Renal pelvis (tissue), 12 donors: ENCODE measurements at places on chromosomes 1 and 21. TPM values are rescaled to one million over a fixed set of nuclear protein-coding genes. Genes with fewer than 3 reads are reported as not detected.

GRCh38 chr1:19035377-19036040 is 79.0 kb upstream of the IFFO2 start:
- DNase-seq = no peak

The COL8A2 gene
- polyA plus RNA-seq = 1.6 TPM

- DNase-seq = no peak
These were observed 181.1 kb downstream of the KCNK2 start for GRCh38 chr1:215263636-215264035.

DNA sequence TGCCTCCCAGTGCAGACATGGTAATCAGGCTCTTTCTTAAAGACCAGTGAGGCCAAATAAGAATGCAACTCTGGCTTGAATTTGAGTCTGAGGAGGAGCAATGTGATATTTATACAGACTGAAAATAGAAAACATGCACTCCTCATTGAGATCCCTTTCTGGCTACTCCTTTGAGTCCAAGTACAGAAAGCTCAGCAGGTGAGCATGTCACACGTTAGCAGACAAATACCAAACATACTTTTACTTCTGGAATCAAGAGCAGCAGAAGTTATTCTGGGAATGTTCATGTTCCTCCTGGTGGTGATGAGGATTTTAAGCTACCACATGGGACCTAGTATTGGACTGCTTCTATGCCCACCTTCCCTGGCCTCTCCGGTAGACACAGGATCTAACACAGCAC is 48.3 kb downstream of the PGBD5 start:
- no peak for DNase-seq

DNA sequence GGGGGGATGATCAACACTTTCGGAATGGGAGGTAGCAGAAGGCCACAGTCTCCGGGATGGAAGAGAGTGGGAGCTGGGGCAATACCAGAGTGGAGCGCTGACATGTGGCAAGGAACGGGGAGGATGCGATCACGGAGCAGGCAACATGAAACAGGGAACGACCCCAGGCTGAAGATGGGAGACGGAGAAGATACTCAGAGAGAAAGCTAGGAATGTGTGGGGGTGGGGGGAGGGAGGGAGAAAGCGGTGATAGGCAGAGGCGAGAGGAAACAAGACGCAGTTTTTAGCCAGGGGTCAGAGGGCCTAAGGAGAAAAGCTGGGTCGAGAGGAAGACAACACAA is 577 bp downstream of the RAB3GAP2 start:
- DNase-seq = peak; percentile 30

DNA sequence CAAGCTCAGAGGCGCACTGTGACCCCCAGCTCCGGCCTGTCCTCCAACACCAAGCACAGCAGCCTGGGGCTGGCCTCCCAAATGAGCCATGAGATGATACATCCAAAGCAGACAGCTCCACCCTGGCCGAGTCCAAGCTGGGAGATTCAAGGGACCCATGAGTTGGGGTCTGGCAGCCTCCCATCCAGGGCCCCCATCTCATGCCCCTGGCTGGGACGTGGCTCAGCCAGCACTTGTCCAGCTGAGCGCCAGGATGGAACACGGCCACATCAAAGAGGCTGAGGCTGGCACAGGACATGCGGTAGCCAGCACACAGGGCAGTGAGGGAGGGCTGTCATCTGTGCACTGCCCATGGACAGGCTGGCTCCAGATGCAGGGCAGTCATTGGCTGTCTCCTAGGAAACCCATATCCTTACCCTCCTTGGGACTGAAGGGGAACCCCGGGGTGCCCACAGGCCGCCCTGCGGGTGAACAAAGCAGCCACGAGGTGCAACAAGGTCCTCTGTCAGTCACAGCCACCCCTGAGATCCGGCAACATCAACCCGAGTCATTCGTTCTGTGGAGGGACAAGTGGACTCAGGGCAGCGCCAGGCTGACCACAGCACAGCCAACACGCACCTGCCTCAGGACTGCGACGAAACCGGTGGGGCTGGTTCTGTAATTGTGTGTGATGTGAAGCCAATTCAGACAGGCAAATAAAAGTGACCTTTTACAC is 29.1 kb downstream of the SLC19A1 start:
- DNase-seq = no peak

- no peak for DNase-seq
These were observed 5.9 kb downstream of the SDF4 start for GRCh38 chr1:1225913-1226312.

GRCh38 chr1:93608187-93609109 is 73.2 kb downstream of the BCAR3 start:
- DNase-seq = peak; percentile 54

GRCh38 chr1:65393928-65394327 is 26.5 kb upstream of the LEPR start:
- no peak for DNase-seq

The MIXL1 gene
- 0.16 TPM for polyA plus RNA-seq

The TNFRSF1B gene
- 7.3 TPM for polyA plus RNA-seq

The HAO2 gene
- polyA plus RNA-seq = 109 TPM

DNA sequence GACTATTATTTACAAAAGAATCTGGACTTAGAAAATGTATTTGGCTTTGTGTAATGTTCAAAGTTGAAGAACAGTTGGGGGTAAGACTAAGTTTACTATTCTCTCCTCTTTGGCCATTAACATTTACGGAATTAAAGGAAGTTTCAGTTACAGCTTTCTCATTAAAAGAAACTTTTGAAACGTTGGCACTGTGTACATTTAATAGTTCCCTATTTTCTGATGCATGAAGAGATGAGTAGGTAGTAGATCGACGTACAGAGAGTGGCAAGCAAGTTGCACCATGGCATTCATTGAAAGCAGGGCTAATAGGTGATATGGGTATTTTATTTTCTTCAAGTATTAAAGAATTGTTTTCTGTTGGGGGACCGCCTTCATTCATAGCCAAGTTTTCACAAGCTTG is 3.2 kb downstream of the ASPM start:
- no peak for DNase-seq

The GPR153 gene
- polyA plus RNA-seq = 9.4 TPM

GRCh38 chr1:22420455-22421053 is 31.1 kb upstream of the ZBTB40 start:
- peak; percentile 76 for DNase-seq

DNA sequence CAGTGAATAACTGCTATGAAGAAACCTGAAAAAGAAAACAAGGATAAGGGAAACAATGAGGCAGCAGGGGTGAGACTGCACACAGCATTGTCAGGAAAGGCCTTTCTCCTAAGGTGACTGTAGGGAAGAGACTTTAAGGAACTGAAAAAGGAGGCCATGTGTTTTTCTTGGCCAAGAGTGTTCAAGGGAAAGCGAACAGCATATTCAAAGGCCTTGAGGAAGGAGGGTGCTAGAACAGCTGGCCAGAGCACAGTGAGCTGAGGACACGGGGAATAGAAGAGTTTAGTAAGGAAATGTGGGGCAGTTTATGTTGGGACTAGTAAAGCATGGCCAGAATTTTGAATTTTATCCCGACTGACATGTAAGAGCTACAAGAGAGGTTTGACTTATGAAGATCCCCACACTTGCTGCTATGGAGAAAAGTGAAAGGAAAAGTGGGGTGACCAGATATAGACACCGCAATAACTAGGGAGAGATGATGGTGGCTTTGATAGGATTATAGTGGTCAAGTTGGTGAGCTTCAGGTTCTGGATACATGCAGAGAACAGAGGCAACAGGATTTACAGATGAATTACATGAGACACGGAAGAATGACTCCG is 1.4 kb downstream of the RWDD2B start:
- DNase-seq = no peak

- DNase-seq = peak; percentile 81
These were observed 203.0 kb downstream of the TOMM20 start for GRCh38 chr1:234925440-234926263.

The FCMR gene
- 2.2 TPM for polyA plus RNA-seq

GRCh38 chr1:184532199-184532598 is 145.4 kb downstream of the C1orf21 start:
- DNase-seq = no peak

DNA sequence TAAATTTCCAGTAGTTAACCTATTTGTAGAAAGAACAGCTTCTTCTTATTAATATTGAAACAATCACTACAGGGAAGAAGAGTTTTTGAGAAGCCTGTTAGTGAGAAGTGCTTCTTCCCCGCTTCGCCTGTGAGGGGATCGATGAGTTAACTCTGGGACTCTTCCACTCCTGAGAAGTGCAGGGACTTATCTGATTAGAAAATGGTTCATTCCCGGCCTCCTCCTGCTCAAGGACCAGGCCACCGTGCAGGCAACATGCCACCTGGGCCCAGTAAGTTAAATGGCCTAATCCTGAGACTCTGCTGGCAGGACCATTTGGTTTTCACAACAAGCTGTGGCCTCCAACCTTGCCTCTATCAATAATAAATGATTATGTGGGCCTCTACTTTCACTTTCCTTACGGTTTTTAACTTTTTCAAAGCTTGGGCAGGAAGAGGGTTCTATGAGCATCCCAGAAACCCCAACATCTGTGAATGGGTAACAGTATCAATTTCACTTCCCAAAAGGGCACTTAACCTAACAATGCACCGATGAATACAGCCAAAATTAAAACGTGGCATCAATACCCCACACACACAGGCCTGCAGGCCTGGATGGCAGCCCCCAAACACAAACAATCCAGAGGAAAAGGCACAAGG is 33.1 kb downstream of the SIPA1L2 start:
- DNase-seq = no peak

The SYCP1 gene
- 0.30 TPM for polyA plus RNA-seq

GRCh38 chr1:202162047-202162417 is 1.6 kb upstream of the PTPN7 start:
- DNase-seq = no peak

DNA sequence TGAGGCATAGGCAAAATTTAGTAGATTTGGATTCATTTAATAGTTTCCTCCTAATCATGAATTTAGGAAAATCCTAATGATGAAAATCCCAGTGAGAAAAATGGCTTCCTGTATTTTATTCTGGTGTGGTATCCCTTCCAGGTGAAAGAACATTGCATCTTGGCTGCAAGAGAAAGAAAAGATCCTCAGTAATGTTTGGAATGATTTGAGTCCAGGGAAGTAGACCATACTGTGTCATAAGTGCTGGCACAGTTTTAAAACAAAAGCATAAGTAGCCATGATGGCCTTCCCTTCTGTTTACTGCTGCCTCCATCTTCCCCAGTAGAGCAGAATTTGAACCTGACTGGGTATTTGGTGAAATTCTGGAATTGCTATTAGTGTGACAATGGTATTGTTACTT is 52.8 kb downstream of the CACHD1 start:
- DNase-seq = no peak

DNA sequence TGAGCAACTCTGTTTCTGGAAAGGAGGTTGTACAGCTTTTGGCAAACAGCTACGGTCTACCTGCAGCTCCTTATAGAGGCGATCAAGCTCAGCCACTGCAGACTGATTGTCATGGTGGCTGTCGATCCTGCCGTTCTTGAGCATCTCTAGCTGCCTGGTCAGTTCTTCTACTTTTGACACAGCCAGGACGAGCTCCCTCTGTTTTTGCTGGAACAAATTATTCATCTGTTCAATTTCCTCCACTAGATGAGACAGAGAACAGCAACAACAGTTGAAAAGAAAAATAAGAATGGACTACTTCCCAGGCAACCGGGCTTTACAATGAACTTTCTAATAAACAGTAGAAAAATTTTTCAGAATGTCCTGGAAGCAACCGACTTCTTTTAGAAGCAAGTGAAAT is 42.5 kb downstream of the TP53BP2 start:
- DNase-seq = no peak

DNA sequence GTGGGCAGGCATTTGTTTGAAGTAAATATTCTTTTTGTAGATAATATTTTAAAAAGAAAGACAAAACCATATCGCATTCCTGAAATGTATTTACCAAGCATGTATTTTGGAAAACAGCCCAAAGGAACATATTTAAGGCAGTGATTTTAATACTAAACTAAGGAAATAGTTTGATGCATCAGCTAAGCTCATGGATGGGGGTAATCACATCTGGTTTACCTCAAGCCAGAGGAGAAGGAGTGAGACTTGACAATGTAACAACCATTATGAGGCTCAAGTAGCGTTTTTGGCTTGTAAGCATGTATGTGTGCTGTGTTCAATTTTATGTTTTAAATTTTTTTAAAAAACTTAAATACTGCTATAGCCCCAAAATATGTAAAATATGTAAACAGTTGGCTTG is 390.5 kb downstream of the DISC1 start:
- DNase-seq = no peak

- no peak for DNase-seq
These were observed 2.7 kb upstream of the RAD54L start for GRCh38 chr1:46244656-46245371.

- DNase-seq = no peak
These were observed 50.2 kb upstream of the NUF2 start for GRCh38 chr1:163271535-163271934.

- DNase-seq = no peak
These were observed 16.5 kb downstream of the S100A6 start for GRCh38 chr1:153519242-153519641.

- no peak for DNase-seq
These were observed 7.2 kb upstream of the ETS2 start for GRCh38 chr21:38798481-38798882.

The FUBP1 gene
- polyA plus RNA-seq = 280 TPM

- peak; percentile 46 for DNase-seq
These were observed 6.7 kb upstream of the WNT2B start for GRCh38 chr1:112501810-112502641.

DNA sequence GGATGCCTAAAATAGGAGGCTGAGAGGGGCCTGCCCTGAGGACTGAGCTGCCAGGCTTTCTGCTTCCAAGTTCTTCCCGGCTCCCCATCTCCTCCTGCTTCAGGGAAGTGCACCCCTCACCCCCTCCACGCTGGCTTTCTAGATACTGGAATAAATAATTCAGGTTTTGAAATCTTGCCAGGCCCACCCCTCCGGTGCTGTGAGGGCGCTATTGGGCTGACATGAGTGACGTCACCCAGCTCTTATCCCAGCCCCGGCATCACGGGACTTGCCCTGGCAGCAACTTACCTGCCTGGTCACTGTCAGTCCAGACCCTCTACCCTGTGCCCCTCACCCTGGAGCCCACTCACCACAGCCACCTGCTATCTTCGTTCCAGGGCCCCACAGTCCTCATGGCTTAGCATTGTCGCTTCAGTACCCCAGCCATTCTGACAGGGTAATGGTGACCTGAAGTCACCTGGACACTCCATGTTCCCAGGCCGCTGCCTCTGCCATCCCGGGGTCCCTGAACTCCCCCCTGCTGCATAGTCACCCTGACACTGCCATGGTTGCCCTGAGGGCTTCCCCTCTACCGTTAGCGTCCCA is 819 bp upstream of the GPR3 start:
- no peak for DNase-seq

GRCh38 chr1:81562934-81563333 is 237.8 kb upstream of the ADGRL2 start:
- DNase-seq = no peak
